SJSA1 (cell line): ENCODE measurements at places on chromosomes 1 and 21. TPM values are rescaled to one million over a fixed set of nuclear protein-coding genes. Genes with fewer than 3 reads are reported as not detected.

DNA sequence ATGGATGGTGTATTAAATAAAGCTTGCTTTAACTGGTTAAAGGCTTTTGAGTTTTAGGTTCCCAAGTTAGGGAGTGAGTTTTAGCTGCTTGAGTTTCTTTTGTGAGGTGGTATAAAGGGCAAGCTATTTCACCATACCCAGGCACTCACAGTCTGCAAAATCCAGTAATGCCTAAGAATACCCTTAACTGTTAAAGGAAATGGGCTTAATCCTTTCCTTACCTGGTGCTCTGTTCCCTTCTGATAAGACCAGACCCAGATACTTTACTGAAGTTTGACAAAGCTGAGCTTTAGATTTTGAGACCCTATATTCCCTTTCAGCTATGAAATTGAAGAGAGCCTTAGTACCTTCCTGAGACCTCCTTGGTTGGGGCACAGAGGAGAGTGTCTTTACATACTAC lies 30.3 kb downstream of the MSTO1 start:
- DNase-seq = no peak

DNA sequence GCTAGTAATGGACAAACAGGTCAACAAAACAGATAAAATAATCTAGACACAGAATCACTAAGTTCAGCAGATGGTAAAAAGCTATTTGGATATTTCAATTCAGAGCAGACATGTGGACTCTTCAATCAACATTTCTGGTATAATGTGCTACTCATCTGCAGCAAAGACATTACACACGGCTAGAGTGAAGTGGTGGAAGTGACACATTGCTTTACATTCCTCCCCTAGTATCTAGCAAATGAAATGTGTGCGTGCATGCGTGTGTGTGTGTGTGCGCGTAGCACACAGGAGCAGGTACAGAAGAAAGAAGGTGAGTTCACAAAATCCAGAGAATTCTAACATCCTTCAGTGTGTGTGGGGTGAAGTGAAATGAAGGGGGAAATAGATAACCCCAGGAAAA lies 8.3 kb downstream of the AHCTF1 start:
- no peak for DNase-seq

DNA sequence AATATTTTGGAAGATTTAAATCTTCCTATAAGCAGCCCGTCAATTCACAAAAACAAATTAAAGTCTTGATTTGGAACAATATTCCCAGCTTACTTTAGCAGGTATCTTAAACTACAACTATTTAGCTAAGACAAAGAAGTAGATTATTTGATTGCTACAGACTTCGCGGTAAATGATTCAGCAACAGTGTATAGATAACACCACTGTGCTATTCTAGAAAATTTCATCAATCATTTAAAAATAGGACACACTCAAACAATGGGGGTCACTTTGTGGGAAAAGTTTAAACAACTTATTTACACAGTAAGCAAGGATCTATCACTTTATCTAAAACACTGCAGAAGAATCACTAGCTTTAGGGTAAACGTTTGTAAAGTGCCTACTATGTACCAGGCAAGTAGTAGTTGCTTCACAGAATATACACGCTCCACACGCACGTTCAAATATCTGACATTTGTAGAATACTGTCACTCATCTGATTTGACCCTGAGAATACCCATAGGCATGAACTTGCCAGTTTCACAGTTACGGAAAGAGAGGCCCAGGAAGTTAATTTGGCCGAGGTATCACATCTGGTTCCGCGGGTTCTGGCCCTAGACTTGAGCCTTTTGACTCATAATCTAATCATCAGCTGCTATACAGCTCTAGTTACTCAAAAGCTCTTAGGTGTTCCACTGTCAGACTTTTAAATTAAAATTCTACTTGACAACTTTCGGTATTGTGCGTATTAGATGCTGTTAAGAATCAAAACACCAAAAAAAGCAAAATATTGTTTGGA lies 876 bp downstream of the DENND2C start:
- DNase-seq = no peak

The AXDND1 gene
- 0.53 TPM in 1 of 2 replicates, not detected in the other for total RNA-seq
